ENCODE measurements at places on chromosomes 5 and 9.

- DNase-seq, result peak; percentile 3
These were observed 2.3 kb downstream of the ZFAND5 start for GRCh38 chr9:72362680-72363139.

- DNase-seq, result no peak
These were observed 100.3 kb upstream of the SPIN1 start for GRCh38 chr9:88287972-88288371.

DNA sequence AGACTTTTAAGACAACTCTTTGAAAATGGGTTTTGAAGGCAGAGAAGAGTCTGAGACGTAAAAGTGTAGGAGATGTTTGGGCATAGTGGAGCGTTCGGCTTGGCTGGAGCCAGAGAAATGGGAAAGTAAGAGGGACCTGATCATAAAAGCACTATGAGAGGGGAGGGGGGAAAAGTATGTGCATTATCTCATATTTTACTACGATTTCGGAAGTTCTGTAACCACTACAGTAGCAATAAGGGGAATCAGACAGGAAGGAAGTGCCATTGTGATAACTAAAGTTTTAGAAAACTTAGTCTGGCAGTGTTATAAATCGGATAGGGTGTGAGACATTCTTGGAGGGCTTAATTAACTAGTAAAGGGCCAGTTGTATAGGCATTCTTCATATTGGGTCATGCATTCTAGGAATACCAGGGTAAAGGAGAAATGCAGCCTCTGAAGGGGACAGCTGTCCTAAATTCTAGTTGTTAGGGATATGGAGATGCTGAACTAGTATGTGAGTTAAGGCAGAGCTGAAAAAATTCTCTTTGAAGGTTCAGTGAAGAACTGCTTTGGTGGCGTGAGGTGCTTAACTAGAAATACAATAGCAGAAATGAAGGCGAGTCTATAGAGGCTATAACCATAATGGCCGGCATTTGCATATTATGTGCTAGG, 83.8 kb upstream of the FREM1 start:
- DNase-seq, result no peak

- no peak for DNase-seq
These were observed 281.0 kb downstream of the EFNA5 start for GRCh38 chr5:107389775-107390148.

DNA sequence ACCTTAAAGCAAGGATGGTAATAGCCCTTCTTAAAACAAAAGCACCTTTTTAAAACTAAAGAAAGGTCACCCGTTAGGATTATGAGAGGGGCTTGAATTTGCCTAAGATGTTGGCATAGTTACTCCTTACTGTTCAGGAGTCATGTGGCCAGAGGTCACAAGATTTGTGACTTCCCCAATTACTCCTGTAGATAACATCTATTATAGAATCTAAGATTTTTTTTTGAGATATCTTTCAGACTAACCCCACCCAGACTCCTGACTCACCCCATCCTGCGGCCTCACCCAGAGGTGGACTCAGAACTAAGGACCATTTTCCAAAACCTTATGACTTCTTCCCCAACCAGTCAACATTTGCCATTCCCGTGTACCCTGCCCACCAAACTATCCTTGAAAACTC, 2.4 kb downstream of the CD180 start:
- no peak for DNase-seq

DNA sequence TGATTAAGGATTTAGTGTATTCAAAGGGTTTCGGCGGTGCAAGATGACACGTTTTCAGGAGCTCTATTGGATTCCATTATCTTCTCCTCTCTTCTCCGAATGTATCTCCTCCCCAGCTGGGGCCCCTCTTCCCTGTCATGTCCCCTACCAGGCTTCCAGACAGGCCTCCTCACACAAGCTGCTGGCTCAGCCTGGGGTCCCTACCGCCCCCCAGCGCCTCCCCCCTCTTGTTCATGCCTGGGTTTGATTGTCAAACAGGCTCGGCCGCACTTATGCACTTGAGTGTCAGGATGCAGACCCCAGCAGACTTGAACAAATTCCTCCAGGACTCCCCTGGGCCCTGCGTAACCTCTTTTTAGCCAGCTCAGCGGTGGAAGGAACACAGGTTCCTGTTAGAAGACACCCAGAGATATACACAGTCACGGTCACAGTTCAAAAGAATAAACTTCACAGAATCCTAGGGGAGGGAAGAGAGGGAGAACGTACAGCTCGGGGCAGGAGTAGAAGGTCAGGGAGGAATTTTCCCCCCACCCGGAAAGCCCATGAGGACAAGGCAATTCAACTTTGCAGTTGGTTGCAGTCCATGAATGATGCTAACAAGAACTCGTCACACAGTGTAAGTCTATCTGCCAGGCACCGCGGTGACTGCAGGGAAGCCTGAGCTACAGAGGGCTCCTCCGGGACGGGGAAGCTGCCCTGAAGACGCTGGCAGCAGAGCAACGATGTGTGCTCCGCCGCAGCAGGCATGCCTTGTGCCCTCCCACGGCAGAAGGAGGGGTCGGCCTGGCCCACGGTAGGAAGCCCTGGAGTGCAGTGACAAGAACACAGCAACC, 560.0 kb downstream of the BNC2 start:
- DNase-seq, result no peak

- peak; percentile 33 for DNase-seq
These were observed 1.3 kb downstream of the MOB3B start for GRCh38 chr9:27528076-27528885.

- DNase-seq, result no peak
These were observed 1.7 kb upstream of the SPINK6 start for GRCh38 chr5:148201151-148201550.

GRCh38 chr5:134905246-134905996, 490 bp downstream of the PCBD2 start:
- peak; percentile 57 for DNase-seq

DNA sequence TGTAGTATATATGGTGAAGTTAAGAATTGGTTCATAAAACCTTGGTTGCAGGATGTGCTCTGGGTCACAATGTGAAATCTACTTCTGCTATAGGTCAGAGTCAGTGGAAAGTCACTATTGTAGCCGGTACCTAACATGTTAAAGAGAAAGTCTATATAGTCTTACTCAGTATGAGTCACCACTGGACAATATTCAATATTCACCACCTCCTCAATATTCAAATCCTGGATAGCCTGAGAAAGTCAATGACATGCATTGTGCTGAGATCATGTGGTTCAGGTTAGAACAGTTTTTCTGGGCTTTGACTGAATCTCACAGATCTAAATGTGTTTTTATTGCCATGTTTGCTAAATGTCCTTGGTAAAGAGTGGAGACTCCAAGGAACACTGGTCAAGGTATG, 108.8 kb downstream of the HMHB1 start:
- no peak for DNase-seq

DNA sequence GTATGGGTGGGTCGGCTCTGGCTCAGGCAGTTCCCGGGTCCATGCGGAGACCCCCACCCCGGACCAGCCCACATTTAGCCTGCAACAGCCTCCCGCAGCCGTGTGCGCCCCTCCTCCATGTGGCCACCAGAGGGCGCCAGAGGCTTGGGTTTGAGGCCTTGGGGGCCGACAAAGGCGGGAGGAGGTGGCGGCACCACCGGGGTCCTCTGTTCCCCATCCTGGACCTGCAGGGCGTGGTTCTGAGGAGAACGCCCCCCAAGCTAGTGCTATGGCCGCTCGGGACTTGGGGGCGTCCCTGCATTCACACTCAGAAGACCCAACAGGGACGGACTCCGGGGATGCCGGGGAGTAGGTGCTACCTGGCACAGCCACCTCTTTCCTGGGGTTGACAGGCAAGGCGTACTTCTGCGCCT, 16.5 kb downstream of the ASS1 start:
- DNase-seq, result peak; percentile 44

- DNase-seq, result no peak
These were observed 7.4 kb upstream of the MRPS2 start for GRCh38 chr9:135492886-135493669.

GRCh38 chr5:133250527-133250926, 198.7 kb downstream of the HSPA4 start:
- no peak for DNase-seq

GRCh38 chr5:2029206-2029605, 146.5 kb upstream of the IRX4 start:
- no peak for DNase-seq

- DNase-seq, result no peak
These were observed 95.7 kb downstream of the INSL6 start for GRCh38 chr9:5089737-5090136.

GRCh38 chr5:120790339-120790738, 326.2 kb downstream of the PRR16 start:
- no peak for DNase-seq

GRCh38 chr5:82975396-82975795, 101.8 kb downstream of the TMEM167A start:
- no peak for DNase-seq

- DNase-seq, result no peak
These were observed 1030.5 kb downstream of the TLE4 start for GRCh38 chr9:80602291-80602690.

- DNase-seq, result no peak
These were observed 29.3 kb upstream of the ANKH start for GRCh38 chr5:14900693-14901461.

DNA sequence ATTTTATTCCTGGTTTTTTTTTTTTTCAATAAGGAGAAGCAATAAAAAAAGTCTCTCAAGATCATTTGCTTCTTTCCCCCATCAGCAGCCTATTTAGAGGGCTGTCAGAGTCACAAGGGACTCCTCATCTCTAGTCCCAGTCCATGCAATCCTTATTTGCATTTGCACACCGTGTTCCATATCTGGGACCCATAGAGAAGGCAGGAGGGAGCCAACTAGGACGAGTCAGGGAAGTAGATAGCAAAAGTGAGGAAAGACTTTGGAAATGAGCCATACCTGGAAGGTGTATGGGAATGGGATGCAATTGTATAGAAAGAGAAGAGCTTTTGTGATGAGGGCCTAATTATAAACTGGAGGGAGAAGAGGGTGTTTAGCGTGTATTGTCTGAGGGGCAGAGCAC, 160.0 kb downstream of the PIK3R1 start:
- no peak for DNase-seq

DNA sequence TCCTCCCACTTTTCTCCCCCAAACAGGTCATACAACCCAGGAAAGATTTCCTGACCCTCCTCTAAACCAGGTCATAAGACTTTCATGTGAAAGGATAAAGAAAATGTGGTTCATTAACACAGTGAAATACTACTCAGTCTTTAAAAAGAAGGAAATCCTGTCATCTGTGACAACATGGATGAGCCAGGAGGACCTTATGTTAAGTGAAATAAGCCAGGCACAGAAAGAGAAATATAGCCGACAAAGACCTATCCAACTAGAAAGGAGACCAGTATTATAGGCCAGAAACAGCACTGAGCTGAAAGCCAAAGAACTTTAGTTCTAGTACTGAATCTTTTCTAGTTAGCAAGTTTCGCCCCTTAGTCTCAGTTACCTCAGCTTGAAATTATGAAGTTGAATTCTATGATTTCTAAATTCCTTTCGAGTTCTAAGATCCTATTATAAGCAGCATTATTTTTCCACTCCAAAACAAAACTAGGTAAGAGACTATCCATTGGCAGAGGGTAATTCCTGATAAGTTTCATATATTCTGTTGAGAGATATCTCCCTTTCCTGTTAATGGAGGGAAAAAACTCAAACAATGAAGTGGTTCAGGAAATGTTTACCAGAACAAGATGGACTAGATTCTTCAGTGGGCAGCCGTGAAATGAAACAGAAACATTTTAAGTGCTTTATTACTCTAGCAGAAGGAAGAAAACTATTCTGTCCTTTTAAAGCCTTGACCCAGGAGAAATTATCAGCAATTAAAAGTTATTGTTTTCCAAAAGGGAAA, 42.5 kb downstream of the GNA14 start:
- no peak for DNase-seq

GRCh38 chr9:89177944-89178829, at the start of gene SHC3:
Gene SHC3 (minus strand): TSS chr9:89178818. CDS start chr9:89178460, 358 bp downstream.
- no peak for DNase-seq

DNA sequence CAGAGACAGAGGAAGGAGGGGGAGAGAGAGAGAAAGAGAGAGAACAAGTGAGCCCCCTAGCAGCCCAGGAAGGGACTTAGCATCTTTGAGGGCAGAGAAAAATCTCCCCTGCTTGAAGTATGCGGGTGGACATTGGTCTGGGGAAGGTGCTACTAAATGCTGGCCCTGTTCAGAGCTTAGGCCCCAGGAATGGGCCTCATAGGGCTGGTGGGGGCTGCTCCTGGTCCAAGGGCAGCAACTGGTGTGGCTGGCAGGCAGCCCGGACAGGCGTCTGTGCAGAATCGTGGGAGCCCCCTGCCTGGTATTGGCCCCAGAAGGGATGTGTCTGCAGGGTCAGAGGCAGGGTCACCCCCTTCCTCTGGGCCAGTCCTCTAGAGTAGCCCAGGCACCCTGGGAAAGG, 47.8 kb upstream of the SUSD3 start:
- no peak for DNase-seq

Data from activated effector memory CD4-positive, alpha-beta T cell treated with Interleukin-2 at 50 U/mL for 16 hours (primary cell).